GM12891 (cell line): ENCODE measurements at places on chromosomes 5 and 9.

GRCh38 chr5:136082390-136083193 is 50.1 kb upstream of the SMAD5 start:
- peak; percentile 25 for DNase-seq

DNA sequence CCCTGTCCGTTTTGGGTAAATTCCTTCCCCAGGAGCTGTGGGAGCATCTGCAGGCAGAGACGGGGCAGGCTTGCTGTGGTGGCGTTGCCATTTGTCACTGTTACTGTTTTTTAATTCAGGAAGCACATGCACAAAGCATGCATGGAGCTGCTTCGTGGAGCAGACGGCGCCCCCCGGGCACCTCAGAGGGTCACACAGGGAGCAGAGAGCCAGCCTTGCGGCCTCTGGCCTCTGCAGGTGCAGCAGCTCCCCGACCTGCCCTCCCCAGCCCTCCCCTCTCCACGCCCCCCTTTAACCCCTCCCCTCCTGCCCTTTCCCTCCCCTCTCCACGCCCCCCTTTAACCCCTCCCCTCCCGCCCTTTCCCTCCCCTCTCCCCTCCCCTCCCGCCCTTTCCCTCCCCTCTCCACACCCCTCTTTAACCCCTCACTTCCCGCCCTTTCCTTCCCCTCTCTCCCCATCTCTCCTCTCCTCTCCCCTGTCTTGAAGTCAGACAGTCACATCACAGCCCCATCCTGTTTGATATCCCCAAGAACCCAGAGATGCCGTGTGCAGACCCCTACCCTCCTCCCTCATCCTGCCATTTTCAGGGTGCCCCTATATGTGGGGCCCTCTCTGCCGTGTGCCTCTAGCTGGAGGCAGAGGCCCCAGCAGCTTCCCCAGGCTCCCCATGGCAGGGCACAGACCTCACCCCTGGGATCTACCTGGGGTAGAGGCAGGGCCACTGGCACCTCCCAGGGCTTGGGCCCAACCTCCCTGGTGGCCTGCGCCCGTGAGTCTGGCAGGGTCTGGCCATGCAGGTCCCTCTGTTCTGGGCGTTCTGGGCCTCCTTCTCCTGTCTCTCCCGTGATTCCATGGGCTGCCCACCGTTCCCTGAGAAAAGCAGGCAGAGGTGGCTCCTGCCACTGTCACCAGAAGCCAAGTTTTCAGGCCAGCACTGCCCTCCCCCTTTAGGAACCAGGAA is 29.6 kb upstream of the UBAC1 start:
- DNase-seq, result peak; percentile 58

DNA sequence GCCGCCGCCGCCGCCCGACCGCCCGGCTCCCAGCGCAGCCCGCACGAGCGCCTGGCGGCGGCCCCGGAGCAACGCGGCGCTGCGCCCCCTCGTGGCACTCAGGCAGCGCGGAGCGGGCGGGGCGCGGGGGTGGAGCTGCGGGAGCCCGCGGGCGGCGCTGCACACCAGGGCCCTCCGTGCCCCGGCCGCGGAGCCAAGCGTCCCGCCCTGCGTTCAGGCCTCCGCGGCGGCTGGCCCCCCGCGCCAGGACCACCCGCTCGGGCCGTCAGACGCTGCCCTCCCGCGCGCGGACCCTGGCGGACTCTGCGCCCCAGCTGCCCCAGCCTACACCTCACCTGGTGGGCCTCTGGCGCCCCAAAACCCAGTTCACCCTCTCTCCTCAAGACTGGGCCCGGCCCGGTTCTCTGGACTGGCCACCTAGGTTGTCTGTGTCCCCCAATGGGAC is at the start of gene RASGEF1C:
RASGEF1C (minus strand) TSS at position 75 of the 445 bp plus-strand sequence. CDS start 71,159 bp downstream, outside the sequence.
- peak; percentile 86 for DNase-seq

GRCh38 chr5:33850100-33850594 is 41.6 kb downstream of the ADAMTS12 start:
- DNase-seq, result peak; percentile 32
